ENCODE measurements at places on chromosomes 12 and 14. TPM values are rescaled to one million over a fixed set of nuclear protein-coding genes. Genes with fewer than 3 reads are reported as not detected.

DNA sequence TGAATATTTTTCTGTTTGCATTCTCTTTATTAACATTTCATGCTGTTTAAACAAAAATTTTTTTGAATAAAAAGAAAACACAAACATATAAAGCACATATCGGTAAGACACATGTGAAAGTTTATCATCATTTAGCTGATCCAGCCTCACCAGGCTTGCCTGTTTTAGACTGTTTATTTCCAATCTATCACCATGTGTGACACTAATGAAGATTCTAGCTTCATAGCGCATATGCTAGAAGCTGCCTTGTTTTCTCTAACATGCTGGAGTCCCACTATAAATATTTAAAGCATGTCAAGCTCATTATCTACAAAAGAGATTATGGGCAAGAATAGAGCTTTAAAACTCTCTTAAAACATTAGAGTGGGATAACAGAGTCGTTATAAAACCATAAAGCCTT lies 25.4 kb upstream of the ADAMTS20 start:
- H3K27ac ChIP-seq = no peak overlapping the region
- H3K27me3 ChIP-seq = no peaks in the 10 kb centered on the region
- H3K4me3 ChIP-seq = no peak overlapping the region
- no peaks in the 10 kb centered on the region for H3K4me1 ChIP-seq
- DNase-seq = no peak
- H3K36me3 ChIP-seq = no peaks in the 10 kb centered on the region

DNA sequence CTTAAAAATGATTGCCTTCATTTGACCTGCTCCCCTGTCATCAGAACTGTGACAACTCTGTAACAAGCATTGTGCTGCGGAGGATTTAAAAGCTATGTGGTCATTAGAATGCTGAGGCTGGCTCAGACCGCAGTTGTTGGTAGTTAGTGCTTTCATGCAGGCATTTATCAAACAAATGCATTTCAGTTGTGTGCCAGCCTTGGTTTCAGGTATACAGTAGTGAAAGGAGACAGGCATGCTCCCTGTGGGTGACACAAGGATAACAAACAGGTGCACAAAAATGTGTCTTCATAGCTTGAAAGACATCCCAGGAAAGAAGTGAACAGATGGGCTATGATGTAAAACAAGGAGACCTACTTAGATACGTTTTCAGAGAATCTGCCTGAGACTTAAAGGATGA lies 60.6 kb downstream of the MARK3 start:
- H3K4me3 ChIP-seq = no peak overlapping the region
- peaks cover 63% of the 10 kb centered on the region for H3K4me1 ChIP-seq
- H3K36me3 ChIP-seq = peaks cover 20% of the 10 kb centered on the region
- H3K27ac ChIP-seq = no peak overlapping the region
- H3K27me3 ChIP-seq = no peaks in the 10 kb centered on the region

DNA sequence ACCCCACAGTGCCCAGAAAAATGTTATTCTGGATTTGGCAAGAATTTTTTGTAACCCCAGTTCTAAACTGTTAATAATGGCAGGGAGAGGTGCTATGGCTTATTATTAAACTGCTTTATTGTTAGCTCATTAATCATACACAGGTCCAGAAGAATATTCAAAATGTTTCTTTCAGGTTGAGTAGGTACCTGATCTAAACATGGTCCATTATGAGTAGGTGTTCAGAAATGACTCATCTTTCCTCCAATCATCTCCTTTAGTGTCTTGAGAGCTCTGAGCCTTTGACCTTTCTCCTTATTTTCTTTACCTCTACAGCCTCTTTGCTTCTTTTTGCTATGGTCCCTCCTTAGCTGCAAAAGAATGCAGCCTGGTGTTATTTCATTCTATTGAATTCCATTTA lies 211.0 kb upstream of the GARIN6 start:
- H3K27ac ChIP-seq = no peak overlapping the region
- no peaks in the 10 kb centered on the region for H3K27me3 ChIP-seq
- no peaks in the 10 kb centered on the region for H3K4me1 ChIP-seq
- no peaks in the 10 kb centered on the region for H3K36me3 ChIP-seq

DNA sequence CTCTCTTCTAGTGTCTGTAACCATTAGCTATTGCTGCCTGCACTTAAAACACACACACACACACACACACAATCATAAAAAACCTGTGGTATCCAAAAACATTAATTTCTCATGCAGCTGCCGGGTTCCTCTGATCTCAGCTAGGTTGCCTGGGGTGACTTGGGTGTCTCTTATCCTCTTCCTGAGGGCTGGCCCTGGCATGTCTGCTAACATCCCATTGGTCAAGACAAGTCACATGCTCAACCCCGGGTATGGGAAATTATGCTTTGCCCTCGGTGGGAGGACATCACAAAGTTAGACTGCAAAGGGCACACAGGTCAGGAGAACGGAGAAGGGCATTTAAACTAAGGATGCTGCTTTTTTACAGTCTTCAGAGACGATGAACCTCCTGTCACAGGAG lies 55.7 kb downstream of the TRPV4 start:
- H3K27ac ChIP-seq = no peak overlapping the region
- no peaks in the 10 kb centered on the region for H3K36me3 ChIP-seq
- DNase-seq = peak; percentile 36
- no peaks in the 10 kb centered on the region for H3K27me3 ChIP-seq
- no peak overlapping the region for H3K4me3 ChIP-seq

- no peak overlapping the region for H3K27ac ChIP-seq
- H3K36me3 ChIP-seq = no peaks in the 10 kb centered on the region
These were observed 128.9 kb upstream of the SOX5 start for GRCh38 chr12:24078318-24078765.

Gene ITGA5
- total RNA-seq = 20.8 TPM

Gene CDCA3
- total RNA-seq = 7.4 TPM

Gene TAC3
- not detected for total RNA-seq
